ENCODE measurements at places on chromosomes 1 and 21.
A peak's percentile ranks its signal among the peaks of the same experiment; 100 is the strongest.

DNA sequence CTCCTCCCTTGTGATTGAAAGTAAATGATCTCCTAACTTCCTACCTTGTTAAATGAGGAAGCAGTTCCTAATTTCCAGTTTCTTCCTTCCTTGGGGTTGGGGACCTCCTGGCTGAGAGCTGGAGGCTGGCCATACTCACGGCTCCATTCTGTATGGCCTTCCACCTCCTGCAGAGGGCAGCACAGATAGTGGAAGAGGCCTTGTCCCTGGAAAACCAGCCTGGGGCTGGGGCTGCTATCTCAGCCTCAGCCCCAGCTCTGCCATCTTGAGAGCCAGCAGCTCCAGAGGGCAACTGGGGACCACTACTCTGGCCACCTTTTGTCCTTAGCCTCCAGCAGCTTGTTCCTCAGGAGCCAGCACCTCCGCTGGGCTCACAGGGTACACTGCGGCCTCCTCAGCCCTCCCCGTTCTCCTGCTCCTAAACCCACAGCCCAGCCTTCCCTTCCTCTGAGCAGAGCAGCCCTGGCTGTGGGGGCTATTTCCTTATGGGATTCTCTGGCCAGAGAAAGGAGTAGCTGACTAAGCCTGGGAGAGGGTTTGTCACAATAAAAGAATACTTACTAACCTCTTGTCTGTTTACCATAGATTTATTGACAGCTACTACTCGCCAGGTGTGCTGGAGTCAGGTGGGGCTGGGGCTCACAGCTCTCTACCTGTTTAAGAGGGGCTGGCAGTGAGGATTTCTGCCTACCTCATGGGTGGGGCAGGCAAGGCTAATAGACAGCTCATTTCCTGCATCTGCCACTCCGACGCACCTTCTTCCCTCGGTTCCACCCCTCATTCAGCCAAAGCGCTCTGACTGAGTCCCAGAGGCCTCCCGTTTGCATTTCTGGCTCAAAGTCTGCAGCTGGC lies 6.3 kb downstream of the TMEM234 start:
- peak; percentile 34 for DNase-seq

DNA sequence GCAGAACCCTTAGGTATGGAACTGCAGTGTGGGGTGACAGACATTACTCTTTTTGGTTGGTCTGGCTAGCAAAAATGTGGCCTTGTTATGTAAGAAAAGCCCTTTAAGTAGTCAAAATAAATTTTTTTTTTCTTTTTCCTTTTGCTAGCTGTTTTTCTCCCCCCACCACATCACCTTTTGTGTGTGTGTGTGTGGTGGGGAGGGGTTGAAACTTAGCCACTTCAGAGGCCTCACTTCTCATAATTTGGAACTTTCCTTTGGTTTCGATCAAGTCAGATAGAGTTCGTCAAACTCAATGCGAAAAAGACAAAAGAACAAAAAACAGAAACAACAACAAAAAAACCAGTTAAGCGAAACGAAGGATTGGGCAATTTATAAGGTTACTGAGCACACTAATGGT lies 1.9 kb upstream of the PRMT2 start:
- DNase-seq = no peak

DNA sequence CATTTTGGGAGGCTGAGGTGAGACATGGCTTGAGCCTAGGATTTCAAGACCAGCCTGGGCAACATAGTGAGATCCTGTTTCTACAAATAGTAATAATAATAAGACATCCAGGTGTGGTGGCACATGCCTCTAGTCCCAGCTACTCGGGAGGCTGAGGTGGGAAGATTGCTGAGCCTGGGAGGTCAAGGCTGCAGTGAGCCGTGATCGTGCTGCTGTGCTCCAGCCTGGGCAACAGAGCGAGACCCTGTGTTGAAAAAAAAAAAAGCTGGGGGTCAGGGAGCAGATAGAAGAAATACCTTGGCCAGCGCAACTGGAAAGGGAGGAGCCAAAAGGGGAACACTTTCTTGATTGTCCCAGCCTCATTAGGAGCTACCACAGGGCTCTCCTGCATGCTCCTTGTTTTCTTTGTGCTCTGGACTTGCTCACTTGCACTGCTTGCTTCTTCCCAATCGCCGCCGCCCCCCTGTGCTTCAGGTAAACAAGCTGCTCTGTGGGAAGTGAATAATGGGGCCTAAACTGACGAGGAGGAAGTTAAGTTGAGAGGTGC lies 31.1 kb downstream of the PBX1 start:
- DNase-seq = no peak

DNA sequence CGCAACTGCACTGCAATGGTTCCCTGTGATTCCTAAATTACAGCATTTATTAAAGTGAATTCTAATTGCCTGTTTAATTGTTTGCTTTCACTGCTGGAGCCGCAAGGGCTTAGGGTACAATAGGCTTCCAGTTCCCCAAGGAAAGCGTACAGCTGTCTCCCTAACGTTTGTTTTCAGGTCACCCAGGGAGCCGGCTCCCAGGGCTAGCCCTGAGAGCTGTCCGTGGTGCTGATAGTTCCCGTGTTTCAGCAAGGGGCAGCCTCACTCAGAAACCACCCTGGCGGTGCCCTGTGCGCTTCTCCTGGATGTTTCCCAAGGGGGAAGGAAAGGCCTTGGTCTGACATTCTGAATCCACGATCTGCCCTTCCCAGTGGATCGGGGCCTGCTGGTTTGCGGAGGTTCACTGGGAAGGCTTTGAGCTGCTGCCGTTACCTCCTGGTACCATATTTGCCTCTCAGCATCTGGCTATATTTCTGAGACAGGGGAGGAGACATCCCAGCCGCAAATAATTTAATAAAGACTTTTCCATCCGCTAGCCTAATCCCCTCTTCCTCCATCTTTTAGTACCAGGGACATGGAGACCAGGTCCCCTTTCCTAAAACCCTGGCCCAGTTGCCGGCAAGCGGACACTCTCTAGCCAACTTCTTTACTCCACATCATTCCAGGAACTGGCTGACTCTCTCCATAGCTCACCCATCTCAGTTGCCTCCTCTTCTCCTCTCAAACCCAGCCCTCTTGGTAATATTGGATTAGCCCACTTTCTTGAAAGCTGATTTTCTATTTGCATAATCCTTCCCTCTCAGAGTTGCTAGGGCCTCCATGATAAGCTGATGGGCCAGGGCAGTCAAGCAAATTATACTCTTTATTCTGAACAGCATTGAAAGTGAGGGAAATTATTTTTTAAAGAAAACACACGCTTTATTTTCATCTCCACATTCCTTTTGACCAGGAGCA lies 149.0 kb downstream of the IGSF21 start:
- no peak for DNase-seq

GRCh38 chr1:154465621-154466195 lies 36.3 kb upstream of the TDRD10 start:
- no peak for DNase-seq

DNA sequence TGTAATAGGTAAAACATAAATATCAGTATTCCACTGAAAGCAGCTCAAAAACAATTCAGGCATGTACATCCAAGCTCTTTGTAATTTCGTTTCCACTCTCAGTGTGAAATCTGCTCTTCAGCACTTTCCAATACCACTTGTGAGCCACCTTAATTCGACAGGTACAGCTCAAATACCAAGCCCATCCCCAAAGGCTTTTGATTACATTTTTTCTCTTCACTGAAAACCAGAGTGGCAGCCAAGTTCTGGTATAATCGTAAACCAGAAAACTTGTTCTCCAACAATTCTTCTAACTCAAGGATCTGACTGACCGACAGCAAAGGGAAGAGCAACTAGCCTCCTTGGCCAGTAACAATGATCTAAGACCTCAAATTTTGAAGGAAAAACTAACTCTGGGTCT lies 36.8 kb downstream of the FBXO42 start:
- DNase-seq = no peak

- no peak for DNase-seq
These were observed 360.7 kb downstream of the CAMTA1 start for GRCh38 chr1:7145947-7146346.

GRCh38 chr1:46333300-46334029 lies 7.1 kb upstream of the NSUN4 start:
- no peak for DNase-seq

- no peak for DNase-seq
These were observed 154.1 kb downstream of the HIVEP3 start for GRCh38 chr1:41764656-41765055.

GRCh38 chr1:19654886-19655717 lies 9.6 kb upstream of the HTR6 start:
- no peak for DNase-seq

DNA sequence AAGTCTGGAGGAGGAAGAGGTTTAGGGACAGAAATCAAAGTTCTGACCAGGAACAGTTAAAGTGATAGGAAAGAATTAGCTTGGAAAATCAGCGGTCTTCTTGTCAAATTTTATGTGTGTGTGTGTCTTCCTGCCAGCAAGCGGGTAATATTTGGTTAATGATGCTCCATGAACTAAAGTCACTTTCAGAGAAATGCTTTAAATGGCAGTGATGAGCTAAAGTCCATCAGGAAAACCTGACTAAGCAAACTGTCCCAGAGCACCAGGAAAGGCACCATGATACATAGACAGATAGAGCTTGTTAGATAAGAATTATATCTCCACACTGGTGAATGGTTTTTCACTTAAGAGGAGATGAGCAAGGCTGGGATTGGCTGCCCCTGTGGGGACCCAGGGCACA lies 10.0 kb upstream of the CDC14A start:
- DNase-seq = no peak

DNA sequence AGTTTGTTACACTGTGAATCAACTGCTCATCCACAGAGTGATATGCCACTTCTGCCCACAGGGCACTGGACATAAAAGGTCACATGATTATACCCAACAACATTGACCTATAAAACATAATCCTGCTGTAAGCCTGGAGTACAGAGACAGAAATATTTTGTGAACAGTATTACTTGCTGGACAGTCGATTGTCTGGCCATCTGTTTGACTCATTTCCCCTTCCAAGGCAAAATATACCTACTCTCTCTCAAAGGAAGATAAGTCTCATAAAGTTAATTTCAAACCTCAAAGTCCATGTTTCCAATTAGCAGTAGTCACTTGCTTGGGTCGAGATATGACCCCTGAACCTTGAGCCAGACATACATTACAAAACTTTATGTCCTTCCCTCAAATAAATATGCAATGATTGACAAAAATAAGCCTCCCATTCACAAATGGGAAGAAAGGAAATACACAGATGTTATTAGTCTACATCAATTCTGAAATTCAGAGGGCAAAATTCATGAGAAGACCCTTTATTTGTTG lies 39.3 kb upstream of the RGS18 start:
- DNase-seq = no peak

GRCh38 chr1:53082826-53083455 lies 20.9 kb downstream of the PODN start:
- no peak for DNase-seq

DNA sequence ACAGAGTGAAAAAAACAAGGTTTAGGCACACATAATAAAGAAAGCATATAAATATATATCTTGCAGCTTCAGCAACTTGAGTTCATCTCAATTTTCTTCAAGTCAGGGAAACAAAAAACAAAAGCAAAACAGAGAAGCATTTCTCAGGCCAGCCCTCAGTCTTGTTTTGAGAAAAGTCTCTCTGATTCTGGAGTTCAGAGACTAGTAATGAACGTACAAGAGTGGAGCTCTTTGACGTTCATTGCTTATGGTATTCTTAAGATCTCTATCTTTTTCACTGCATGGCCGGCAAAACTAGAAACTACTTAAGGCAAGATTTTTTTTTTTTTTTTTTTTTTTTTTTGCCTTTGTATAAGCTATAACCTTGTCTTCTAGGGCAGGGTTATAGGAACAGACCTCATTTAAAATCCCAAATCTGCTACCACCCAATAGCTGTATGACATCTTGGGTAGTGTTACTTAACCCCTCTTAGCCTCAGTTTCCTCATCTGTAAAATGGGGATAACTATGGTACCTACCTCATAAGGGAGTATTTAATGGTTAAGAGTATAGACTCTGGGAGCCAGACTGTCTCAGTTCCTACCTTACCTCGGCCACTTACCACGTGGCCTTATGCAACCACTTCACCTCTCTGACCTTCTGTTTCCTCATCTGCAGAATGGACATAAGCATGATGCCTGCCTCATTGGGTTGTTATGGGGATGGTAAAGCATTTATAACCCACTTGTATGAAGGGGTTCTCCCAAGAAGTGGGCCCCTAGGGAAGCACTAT lies 33.6 kb downstream of the LMO4 start:
- no peak for DNase-seq

- no peak for DNase-seq
These were observed 560.8 kb downstream of the MATN1 start for GRCh38 chr1:30162565-30162964.

DNA sequence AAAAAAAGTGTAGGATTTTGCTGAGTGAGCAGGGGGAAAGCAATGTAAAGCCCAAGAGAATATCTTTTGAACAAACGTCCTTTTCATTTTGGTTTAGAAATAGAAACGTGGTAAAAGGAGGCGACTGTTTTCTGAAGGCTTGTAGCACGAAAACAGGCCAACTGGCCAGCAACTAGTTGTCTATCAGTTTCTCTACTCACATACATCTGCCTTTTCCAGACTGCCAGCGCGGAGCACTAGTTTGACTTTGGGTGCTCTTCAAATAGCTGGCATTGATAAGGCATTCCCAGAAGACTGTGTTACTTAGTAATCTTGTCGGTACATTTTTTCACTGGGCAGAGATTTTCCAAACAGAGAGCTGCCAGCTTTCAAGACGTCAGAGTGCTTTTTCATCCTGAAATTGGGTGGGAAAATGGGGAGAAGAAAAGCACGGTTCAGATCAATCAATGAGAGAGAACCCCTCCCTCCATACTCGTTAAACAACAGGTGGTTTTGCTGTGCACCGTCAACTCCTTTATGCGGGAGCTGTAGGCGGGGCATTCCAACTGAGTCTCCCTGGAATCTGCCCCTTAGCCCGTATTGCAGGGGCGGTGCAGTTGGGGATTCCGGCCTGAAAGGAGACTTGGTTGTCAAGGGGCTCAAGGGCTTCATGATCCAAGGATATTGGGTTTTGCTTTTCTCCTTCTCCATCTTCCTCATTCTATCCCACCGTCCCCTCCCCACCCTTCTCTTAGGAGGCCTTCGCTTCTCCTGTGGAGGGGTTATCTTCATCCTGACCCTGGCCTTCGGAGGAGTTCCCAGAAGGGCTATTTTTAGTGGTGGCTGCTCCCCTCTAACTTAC lies 884 bp upstream of the LRRC8C start:
- no peak for DNase-seq

GRCh38 chr1:54709547-54710292 lies 5.9 kb upstream of the TTC4 start:
- DNase-seq = no peak

DNA sequence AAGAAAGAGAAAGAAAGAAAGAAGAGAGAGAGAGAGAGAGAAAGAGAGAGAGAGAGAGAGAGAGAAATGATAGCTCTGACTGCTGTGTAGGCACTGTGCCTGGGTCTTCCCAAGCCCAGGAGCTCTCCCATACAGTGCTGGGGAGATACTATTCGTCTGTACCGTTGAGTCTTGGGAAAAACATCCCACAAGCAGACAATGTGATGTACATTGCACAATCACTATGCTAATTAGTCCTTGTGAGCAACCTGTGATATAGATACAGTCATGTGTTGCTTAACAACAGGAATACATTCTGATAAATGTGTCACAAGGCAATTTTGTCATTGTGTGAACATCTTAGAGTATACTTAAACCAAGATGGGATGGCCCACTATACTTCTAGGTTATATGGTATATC lies 381.0 kb downstream of the HHAT start:
- DNase-seq = no peak

- no peak for DNase-seq
These were observed 9.0 kb upstream of the USF1 start for GRCh38 chr1:161054805-161055204.

- DNase-seq = peak; percentile 1
These were observed 183.6 kb upstream of the KIAA0040 start for GRCh38 chr1:175376194-175376593.

GRCh38 chr1:226903819-226904716 lies 33.7 kb downstream of the PSEN2 start:
- DNase-seq = no peak

Measured in SW 1271 (cell line).